Left kidney (tissue), 8 donors: ENCODE measurements at places on chromosomes 1 and 21.

GRCh38 chr1:236144033-236144432 is 1.7 kb downstream of the GPR137B start:
- DNase-seq: no peak

- no peak for DNase-seq
Observed at GRCh38 chr21:40658311-40658710, 188.6 kb downstream of the DSCAM start.

DNA sequence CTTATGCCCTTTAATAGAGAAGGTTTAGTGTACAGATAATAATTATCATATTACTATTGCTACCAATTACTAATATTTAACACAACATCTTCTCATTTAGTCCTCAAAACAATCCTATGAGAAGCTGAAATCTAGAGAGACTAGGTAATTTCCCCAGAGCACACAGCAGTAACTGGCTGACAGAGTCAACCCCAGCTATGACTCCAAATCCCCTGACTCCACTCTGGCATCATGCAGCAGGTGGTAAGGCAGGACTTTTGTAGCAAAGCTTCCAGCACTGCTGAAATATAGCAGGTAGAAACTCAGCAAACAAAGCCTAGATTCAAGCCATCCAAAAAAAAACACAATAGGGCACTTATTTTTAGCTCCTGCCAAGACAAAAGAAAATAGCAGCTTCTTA is 79.3 kb upstream of the RGS2 start:
- no peak for DNase-seq

- no peak for DNase-seq
Observed at GRCh38 chr1:181313466-181313865, 169.9 kb upstream of the CACNA1E start.

DNA sequence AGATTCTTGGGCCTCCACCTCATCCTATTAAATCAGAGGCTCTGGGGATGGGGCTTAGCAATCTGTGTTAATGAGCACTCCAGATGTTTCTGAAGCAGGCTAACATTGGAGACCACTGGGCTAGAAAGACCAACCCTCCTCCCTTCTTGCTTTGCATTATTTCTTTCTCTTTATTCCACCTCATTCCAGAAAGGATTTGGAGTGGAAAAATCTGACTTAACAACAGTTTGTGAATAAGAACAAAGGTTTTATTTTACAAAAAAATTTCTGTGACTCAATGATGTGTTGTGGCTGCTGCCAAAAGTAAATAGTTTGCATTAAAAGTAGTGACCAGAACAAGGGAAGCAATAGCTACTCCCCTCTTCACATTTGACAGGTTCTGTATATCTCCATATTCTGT is 79.4 kb downstream of the TGFB2 start:
- no peak for DNase-seq

GRCh38 chr1:12001249-12001917 is 17.9 kb upstream of the MIIP start:
- no peak for DNase-seq

GRCh38 chr1:2431518-2431917 is 19.2 kb upstream of the PEX10 start:
- no peak for DNase-seq

- DNase-seq: no peak
Observed at GRCh38 chr1:76807543-76808260, 59.6 kb upstream of the ST6GALNAC5 start.

DNA sequence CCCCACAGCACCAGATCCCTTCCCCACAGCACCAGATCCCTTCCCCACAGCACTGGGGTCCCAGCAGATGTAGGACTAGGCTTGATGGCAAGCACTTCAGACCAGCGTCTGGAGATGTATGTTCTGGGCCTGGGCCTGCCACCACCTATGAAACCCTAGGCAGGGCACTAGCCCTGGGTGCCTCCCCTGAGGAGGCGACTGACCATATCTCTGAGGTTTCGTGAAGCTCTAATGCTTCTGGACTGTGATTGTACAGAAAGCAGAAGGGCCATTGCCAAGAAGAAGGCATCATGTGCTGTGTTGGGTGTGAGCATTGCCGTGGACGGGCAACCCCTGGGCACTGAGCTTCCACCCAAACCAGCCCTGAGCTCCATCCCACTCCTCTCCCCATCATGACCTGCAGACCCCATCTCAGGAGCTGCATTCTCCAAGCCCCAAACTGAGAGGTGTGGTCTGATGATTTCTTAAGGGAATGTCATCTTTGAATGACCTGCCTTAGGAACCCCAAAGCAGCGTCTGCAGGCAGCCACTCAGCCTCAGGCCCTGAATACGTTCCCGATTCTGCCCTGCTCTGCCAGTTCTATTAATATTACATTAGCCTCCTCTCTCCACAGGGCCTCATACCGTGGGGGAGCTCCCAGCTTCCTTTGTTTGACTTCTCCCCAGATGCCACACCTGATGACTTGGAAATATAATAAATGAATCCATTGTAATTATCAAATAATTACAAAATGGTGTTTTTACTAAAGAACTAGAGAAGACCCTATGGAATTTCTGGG is 163.4 kb downstream of the TRIM33 start:
- no peak for DNase-seq

GRCh38 chr1:202058001-202058908 is 47.9 kb downstream of the ELF3 start:
- no peak for DNase-seq
